ENCODE measurements at places on chromosomes 5 and 9.

- DNase-seq = no peak
Measured at GRCh38 chr5:133918316-133918715, 50.1 kb downstream of the C5orf15 start.

DNA sequence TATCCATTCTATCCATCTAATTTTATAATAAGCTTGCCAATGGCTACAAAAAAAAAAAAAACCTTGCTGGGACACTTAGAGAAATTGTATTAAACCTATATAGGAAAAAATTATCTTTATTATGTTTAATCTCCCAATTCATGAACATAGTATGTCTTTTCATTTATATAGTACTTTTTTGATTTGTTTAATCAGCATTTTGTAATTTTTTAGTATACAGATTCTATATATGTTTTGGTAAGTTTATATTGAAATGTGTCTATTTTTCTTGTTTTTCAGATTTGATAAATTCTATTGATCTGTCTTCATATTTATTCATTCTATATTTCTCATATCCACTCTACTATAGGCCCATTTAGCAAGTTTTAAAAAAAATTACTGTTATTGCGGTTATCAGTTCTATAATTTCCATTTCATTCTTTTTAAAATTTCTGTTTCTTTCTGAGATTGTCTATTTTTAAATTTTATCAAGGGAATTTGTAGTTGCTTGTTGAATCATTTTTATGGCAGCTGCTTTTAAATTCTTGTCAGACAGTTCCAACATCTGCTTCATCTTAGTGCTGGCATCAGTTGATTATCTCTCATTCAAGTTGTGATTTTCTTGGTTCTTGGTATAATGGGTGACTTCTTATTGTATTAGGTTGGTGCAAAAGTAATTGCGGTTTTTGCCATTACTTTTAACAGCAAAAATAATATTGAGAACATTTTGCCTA lies 170.1 kb upstream of the S1PR3 start:
- no peak for DNase-seq

- DNase-seq = no peak
Measured at GRCh38 chr5:74903165-74903787, 37.1 kb upstream of the FAM169A start.

GRCh38 chr5:153619771-153620170 lies 129.3 kb downstream of the GRIA1 start:
- DNase-seq = no peak

GRCh38 chr9:93792358-93792757 lies 162.8 kb downstream of the BARX1 start:
- DNase-seq = no peak

DNA sequence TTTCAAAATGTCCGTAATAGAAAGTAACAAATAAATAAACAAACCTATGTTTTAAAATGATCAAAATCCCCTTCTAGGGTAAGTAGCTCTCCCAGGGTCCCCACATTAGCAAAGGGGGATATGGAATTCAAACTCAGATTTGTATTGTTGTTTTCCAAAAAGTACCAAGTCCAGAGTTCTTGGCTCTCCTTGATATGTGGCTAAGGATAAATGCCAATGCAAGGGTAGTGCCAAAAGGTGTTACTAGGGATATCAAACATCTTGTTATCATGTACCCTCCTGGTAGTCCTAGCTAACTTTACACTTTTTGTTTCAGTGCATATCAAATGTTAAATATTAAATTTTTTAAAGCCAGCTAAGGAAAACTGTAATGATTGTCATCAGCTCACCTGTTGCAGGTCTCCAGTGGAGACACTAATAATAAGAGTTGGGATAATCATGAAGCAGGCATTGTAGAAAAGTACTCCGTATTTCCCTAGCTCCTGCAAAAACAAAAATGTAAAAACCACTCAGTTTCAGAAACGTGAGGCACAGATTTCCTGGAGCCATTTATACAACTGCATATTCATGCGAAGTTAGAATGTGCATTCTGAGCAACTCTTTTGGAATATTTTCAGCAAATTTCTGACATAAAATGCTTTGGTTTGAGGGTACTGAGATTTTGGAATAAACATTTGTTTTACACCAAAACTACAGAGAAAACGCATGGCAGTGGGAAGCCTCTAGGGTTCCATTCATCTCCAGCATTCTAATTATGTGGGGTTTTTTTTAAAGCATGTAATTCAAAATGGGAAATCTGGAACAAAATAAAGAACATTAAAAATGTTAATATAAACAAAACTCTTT lies 39.8 kb downstream of the SLC35D2 start:
- no peak for DNase-seq

DNA sequence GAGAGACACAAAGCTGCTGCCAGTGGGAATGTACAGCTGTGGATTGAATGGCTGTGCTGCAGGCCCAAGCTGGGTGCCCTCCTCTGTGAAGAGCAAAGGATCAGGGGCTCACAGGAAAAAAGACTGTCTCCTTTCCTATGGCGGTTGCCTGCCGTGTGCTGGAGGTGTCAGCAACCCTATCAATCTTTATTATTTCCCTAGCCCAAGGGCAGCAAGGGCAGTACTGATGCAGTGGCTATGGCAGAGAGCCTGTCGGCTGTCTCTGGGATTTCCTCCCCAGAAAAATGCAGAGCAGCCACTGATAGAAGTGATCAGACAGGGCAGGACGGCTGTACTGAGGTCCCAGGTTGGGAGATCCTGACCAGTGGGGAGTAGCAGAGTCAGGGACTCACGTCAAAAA lies 117.3 kb upstream of the CDH12 start:
- DNase-seq = no peak

DNA sequence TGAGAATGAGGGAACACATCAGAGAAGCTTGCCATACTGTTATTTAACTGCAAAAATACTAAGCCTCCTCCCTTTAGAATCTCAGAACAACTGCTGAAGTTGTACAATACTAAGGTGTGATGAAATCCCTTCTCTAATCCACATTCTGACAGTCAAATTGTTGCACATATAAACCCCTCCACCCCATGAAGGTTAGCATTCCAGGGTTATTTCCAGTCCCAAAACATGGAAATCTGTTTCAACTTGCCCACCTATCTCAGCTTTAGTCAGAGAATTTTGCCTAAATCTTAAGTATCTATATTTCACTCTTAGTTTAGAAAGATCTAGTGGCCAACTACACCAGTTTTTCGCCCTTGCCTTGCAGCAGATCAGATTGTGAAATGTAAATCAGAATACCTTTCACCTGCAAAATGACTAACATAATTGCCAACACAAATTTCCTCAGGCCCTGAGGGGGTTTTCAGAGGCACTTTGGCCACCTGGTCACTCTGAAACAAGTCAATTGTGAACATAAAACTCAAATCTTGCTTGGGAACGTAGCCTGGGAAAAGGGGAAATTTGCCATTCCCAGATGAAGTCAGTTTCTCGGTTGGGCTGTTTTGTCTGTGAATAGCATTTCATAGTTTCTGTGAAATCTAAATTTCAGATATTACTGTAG lies 93.9 kb downstream of the EFNA5 start:
- no peak for DNase-seq

GRCh38 chr9:2241836-2242741 lies 226.9 kb downstream of the SMARCA2 start:
- DNase-seq = peak; percentile 87

DNA sequence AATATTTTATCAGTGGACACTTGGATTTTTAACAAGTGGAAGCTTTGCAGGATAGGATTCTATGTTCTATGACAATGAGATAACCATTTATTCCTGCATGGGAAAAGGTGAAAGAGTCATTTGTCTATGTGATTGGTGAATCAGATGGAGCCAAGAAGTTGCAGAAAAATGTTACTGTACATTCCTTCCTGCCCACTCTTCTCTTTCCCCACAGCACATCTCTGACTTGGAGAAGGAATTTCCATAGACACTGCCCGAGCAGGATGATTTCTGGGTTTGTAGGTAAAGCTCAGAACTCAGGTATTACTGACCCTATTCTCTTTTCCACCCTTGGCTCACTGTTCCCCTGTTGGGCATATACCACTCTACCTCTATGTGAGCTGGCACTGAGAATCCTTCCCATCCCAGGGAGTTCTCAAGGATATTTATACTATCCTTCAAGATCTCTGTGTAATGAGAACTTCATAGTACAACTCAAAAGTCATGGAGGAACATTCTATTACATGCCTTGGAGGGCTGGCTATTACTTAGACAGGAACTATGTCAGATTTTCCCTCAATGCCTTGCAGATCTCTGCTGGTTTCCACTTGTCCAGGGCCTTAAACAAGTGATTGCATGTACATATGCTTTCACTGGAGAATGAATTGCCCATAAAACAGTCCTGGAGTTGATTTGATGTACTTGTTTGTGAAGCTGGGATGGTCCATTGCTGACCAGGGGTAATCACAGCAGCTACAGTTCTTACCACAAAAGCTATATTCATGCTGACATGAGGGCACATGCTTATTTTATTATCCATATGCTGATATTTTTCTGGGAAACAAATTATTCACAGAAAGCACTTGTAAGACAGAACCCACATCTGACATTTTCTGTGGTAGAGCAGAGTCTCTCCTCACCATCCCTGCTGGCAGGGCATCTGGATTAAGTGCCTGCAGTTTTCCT lies 24.1 kb downstream of the SLC1A3 start:
- DNase-seq = no peak

- no peak for DNase-seq
Measured at GRCh38 chr9:79988126-79988525, 416.4 kb downstream of the TLE4 start.

DNA sequence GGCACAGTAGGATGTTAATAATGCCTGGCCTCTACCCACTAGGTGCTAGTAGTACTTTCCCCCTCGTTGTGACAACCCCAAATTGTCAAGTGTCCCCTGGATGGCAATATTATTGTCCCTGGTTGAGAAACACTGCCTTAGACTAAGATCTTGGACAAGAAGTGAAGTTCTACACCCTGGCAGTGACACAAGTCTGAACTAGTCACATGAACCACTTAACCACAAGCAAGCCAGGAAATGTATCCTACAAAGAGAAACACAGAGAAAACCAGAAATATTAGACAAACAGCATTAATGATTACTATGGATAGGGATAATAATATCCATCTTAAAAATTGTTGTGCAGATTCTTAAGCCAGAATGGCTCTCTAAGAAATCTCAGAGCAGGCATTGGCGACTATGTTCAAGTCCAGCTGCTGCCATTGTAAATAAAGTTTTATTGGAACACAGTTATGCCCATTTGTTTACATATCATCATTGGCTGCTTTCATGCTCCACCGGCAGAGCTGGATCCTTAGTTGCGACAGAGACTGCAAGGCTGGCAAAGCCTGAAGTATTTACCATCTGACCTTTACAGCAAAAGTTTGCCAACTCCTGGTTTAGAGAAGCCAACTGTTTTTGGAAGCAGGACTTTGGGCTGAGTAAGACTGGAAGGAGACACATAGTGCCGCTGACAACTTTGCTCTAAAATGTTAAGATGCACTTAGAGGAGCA lies 80.8 kb downstream of the NTRK2 start:
- no peak for DNase-seq

DNA sequence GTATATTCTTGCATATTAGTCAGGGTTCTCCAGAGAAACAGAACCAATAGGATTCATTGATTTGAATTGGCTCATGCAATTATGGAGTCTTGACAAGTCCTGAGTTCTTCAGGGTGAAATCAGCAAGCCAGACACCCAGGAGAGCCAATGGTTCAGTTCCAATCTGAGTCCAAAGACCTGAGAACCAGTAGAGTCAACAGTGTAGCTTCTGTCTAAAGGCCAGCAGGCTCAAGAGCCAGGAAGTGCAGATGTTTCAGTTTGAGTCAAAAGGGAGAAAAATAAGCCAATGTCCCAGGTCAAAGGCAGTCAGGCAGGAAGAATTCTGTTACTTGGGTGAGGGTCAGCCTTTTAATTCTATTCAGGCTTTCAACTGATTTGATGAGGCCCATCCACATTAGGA lies 37.8 kb upstream of the ANKRD34B start:
- DNase-seq = no peak

- DNase-seq = no peak
Measured at GRCh38 chr9:8877753-8878494, 1078.3 kb upstream of the DMAC1 start.

- no peak for DNase-seq
Measured at GRCh38 chr5:38104497-38105230, 153.7 kb upstream of the EGFLAM start.

GRCh38 chr9:107363516-107364152 lies 80.6 kb downstream of the RAD23B start:
- DNase-seq = no peak

DNA sequence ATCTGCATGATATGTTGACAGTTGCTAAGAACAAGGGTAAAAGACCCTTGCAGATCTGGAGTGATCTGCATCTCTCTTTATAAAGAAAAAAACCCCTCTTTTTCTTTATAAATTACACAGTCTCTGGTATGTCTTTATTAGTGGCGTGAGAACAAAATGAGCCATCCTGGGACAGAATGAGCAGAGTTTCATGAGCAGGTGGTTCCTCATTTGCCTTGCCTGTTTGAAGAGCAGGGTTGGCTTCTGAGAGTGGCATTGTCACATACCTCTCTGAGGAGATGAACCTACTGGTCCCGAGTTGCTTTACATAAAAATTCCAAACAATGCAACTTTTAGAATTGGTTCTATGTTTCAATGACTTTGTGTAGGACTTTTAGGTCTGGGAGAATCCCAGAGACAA lies 94.3 kb downstream of the INSYN2B start:
- no peak for DNase-seq

DNA sequence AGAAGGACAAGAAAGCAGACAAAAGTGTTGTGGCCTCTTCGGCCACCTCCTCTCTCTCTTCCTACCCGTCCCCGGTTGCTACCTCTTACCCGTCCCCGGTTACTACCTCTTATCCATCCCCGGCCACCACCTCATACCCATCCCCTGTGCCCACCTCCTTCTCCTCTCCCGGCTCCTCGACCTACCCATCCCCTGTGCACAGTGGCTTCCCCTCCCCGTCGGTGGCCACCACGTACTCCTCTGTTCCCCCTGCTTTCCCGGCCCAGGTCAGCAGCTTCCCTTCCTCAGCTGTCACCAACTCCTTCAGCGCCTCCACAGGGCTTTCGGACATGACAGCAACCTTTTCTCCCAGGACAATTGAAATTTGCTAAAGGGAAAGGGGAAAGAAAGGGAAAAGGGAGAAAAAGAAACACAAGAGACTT lies 2.4 kb downstream of the EGR1 start:
- DNase-seq = no peak

- DNase-seq = no peak
Measured at GRCh38 chr9:87873607-87874303, 8.9 kb upstream of the SPATA31E1 start.

DNA sequence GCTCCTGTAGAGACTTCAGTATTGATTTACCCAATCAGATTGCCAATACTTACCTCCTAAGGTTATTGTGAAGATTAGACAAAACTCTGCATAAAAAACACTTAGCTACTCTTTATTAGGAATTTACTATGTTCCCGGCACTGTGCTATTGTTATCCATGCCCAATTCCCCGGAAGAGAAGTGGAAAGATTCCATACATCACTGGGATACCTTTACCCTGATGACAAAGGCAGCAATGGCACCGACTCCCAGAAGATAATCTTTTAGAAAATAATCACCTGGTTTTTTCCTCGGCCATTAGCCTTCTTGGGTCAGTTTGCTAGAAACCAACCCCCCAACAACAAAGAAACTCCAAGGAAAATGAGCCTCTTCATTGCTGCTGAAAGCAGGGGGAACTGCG lies 226.0 kb downstream of the SNX18 start:
- no peak for DNase-seq
